CD4-positive, alpha-beta T cell treated with Interleukin-10 for 1 hour (primary cell): ENCODE measurements at places on chromosomes 1 and 21.

DNA sequence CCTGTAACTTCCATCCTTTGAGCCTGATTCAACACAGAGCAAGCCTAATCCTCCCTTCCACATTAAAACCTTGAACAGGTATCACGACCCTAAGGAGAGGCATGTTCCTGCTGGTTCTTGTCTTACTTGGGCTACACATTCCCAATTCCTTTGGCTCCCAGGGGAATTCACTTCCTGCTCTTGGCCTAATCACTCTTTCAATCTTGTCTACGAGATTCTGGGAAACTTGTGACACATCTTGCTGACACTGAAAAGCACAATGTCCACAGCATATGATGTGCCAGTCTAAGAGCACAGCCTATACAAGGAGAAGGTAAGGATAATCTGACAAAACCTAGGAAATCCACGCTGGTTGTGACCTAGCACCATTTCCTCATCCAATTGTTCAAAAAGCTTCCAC lies 163.9 kb downstream of the GABPA start:
- DNase-seq, result no peak

DNA sequence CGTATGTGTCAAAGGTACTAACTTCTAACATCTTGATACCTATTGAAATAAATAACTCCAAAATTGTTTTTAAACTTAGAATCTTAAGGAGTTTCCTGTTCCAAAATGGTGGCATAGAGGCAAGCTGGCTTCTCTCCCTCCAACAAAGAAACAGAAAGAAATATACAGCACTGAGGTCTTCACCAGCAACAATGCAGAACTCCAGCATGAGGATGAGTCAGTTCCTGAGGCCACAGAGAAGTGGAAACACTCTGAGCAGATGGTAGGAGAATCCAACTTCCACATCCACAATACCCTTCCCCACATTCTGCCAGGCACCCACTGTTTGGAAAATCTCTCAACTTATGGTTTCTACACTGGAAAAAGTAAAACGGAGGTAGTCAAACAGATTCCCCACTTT lies 12.2 kb upstream of the PPIH start:
- DNase-seq, result no peak

DNA sequence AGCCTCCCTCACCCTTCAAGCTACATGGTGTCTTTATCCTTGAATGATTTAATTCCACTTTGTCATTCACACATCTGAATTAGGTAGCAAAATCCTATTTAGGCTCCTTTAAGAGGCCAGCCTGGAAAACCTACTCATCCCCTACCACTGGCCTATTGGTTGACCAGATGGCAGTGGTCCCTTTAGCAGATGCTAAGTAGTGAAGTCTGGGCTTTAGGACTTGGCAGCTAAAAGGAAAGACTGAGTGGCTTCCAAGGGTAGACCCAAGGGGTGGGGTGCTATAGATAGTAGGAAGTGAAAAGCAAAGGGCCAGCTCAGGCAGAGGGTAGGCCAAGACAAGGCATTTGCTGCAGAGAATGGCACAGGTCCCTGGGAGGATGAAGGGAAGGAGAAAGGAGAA lies 46.6 kb downstream of the KCNJ6 start:
- DNase-seq, result no peak

- peak; percentile 3 for DNase-seq
Observed at GRCh38 chr1:198275597-198275996, 118.8 kb downstream of the NEK7 start.

DNA sequence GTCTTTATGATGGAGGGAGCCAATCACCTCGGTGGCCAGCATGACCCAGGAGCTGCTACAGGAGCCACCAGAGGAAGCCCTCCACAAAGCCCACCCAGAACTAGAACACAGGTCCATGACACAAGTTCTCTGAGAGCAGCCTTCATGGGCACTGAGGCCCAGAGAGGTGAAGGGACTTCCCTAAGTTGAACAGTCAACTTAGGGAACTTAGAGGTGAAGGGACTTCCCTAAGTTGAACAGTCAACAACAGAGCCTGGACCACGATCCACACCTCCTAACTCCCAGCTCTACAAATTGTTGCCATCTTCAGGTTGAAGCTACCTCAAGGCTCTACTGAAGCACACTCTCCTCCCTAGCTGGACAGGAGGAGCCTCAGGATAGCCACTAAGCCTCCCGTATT lies 132.7 kb downstream of the CCDC185 start:
- no peak for DNase-seq

- DNase-seq, result no peak
Observed at GRCh38 chr1:212669600-212669999, 30.0 kb downstream of the BATF3 start.

DNA sequence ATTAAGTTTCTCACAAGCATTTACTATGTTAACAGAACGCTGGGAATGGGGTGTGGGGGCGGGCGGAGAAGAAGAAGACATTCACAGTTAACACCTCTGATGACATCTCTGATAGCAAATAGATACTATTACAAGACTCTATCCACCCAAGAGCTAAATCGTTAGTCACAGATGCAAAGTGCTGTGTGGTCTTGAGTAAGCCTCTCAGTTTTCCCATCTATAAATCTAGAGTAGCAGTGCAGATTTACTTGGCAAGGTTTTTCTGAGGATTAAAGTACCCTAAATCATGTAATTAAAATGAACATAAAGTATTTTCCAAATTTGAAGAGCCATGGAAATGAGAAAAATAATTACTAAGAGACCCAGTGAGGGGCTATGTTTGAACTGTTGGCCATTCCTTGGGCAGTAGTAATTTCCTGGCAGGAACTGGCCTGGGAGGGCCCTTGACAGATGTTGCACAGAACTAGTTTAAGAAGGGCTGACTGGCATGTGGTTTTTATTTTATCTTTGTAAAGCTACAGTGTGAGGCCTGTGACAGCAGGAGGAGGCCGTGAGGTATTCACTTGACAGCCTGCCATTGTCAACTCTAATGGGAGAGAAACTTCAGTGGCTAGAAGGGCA lies 58.7 kb upstream of the APOBEC4 start:
- no peak for DNase-seq

DNA sequence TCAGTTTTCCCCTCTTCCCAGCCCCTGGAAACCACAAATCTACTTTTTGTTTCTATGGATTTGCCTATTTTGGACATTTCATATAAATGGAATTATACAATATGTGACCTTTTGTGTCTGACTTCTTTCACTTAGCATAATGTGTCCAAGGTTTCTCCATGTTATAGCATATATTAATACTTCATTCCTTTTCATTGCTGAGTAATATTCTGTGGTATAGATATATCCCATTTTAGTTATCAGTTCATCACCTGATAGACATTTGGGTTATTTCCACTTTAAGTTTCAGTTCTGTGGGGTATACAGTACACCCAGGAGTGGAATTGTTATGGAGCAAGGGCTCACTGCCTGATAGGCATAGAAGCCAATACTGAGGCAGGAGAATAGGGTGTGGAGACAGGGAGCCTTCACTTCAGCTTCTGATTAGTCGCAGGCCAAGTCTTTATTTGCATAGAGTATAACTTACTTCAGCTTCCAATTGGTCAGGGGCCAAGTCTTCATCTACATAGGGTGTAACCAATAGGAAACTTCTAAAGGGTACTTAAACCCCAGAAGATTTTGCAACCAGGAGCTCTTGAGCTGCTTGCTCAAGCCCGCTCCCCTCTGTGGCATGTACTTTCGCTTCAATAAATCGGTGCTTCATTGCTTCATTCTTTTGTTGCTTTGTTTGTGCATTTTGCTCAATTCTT lies 8.3 kb upstream of the NVL start:
- no peak for DNase-seq

GRCh38 chr1:57026624-57027354 lies 61.0 kb upstream of the C8B start:
- DNase-seq, result no peak

GRCh38 chr1:177915641-177916040 lies 54.2 kb downstream of the SEC16B start:
- DNase-seq, result no peak

GRCh38 chr1:11645670-11646265 lies 8.5 kb downstream of the FBXO2 start:
- peak; percentile 84 for DNase-seq

- DNase-seq, result no peak
Observed at GRCh38 chr1:159291424-159291823, 10.7 kb upstream of the FCER1A start.

- no peak for DNase-seq
Observed at GRCh38 chr21:45114475-45114874, 40.1 kb downstream of the ADARB1 start.

DNA sequence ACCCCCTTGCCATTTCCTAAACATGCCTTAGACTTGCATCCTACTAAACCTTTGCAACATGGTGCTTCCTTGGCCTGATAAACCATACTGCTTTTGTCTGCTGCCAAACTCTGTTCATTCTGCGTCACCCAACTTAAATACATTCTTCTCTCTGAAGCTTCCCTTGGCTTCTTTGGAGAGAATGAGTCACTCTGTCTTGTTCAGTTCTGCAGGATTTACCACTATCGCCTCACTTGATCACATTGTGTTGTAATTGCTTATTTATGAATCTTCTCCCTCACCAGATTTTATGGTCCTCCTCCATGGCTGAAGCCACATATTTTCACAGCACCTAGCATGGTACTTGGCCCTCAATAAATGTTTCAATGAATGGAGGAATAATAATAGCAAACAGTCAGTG lies 21.7 kb upstream of the TUT4 start:
- no peak for DNase-seq

DNA sequence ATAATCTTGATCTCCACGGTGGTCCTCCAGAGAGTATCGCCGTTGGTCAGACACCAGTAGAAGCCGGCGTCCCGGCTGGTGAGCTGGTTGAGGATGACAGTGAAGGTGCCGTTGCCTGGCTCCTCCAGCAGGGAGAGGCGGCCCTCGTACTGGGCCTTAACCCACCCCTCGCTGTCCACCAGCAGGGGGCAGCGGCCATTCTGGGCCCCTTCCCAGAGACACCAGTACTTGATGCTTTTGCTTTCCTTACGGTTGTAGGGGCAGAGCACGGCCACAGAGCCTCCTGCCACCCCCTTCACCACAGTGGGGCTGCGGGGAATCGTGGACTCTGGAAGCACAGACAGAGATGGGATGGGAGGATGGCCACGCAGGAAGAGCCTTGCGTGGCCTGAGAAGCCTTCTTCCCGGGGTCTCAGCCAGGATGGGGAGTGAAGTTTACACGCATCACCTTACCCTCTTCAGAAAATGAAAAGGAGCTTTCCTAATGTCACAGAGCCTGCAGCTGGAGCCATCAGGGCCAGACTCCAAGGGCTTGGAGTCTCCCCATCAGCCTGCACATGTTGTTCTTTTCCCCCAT lies 10.7 kb downstream of the PIGR start:
- peak; percentile 46 for DNase-seq

- no peak for DNase-seq
Observed at GRCh38 chr1:55275151-55275748, 60.1 kb upstream of the USP24 start.

- DNase-seq, result no peak
Observed at GRCh38 chr21:14317507-14317906, 65.4 kb downstream of the HSPA13 start.

DNA sequence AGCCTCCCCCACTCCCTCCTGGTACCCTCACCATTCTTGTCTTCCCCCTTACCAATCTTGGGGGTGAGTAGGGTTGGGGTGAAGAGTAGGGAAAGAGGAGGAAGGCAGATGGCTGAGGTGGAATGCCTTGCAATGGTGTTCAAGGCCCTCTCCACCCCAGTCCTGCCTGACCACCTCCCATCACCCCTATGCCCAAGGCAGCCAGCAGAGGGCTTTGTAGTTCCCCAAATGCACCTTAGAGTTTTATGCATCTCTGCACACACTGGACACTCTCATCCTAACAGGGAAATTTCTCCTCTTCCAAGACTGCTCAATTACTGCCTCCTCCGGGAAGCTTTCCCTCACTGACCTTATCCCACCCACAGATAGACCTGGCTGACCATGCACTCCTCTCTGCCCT lies 15.4 kb downstream of the KIF17 start:
- DNase-seq, result no peak

GRCh38 chr1:208965351-208965750 lies 618.2 kb upstream of the CAMK1G start:
- no peak for DNase-seq

GRCh38 chr1:167797015-167797414 lies 75.2 kb downstream of the MPZL1 start:
- no peak for DNase-seq

GRCh38 chr1:44053394-44053793 lies 22.1 kb upstream of the SLC6A9 start:
- no peak for DNase-seq

- no peak for DNase-seq
Observed at GRCh38 chr1:81548918-81549587, 251.7 kb upstream of the ADGRL2 start.

- no peak for DNase-seq
Observed at GRCh38 chr1:181091309-181092040, 3.0 kb downstream of the IER5 start.

DNA sequence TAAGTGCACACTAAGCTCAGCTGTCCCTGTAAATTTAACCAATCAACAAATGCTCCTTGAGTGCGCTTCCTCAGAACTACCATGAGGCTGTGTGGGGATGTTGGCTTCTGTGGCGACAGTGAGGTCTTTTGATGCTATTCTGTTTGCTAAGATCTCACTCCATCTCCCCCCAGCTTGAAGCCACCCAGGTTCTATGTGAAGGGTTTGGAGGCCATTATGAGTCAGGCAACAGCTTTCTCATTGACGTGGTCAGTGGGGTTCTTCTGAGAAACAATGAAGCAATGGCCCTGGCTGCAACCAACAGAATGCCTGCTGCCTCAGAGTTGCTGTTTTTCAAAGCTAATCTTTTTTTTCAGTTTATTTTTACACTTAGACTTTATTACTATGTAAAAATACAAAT lies 205.5 kb downstream of the PTBP2 start:
- no peak for DNase-seq

DNA sequence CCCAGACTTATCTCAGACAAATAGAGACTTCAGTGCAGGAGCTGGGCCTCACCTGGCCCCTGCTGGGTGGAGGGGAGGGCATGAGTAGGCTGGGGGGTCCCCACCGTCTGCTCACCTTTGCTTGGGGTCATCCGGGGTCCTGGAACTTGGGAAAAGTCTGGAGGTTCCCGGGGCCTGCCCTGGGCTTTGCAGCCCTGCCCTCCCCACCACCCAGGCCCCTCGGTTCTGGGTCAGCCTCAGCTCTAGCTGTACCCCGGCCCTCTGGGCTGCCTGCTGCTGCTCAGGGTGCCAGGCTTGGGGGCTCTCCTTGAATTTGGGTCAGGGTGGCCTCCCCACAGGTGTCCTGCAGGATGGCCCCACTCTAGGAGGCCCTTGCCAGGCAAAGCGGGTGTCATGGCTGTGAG lies 2.4 kb upstream of the TMEM52 start:
- no peak for DNase-seq

DNA sequence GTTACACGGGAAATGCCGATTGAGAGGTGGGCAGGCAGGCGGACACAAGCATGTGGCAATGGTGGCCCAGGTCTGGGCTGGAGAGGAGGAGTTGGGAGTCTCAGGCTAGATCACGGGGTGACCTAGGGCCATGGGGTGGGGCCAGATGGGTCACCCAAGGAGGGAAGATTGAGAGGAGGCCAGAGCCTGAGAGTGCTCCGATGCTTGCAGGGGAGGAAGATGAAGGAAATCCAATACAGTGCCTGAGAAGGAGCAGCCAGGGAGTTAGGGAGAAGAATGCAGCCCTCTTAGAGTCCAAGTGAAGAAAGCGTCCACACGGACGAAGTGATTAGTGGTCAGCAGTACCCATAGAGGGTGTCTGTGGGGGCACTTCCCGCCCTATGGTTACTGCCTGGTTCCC lies 61.4 kb upstream of the FAM3B start:
- DNase-seq, result no peak
